ENCODE measurements at places on chromosomes 1 and 21. TPM values are rescaled to one million over a fixed set of nuclear protein-coding genes. Genes with fewer than 3 reads are reported as not detected.

DNA sequence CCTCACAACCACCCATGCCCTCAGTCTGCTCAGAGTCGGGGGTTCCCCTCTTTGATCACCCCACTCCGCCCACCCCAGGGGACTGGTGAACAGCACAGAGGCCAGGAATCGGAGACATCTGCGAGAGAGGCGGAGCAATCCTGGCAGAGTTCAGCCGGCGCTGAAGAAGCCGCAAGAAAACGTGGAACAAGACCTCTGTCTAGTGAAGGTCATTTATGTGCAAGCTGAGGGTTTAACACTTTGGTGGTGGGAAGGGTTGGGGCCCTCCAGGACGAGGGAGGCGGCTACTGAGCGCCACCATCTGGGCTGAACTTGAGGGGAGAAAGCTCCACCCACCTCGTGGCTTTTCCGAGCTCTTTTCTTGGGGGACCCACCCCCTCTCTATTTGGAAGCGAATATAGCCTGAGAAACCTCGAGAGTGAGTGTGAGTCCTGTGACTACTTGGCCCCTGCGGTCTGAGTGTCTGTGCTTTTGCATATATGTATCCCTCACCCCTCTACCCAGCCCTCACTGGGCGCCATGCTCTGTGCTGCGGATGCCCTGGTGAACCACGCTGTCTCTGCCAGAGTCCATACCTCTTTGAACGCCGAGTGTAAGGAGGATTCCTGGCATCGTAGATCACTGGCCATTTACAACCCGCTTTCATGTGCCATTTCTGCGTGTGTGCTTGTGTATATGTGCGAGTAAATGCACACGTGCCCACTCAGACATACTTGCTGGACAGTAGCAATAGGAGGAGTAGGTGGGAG lies 1.2 kb upstream of the EPHA10 start:
- DNase-seq, result no peak

DNA sequence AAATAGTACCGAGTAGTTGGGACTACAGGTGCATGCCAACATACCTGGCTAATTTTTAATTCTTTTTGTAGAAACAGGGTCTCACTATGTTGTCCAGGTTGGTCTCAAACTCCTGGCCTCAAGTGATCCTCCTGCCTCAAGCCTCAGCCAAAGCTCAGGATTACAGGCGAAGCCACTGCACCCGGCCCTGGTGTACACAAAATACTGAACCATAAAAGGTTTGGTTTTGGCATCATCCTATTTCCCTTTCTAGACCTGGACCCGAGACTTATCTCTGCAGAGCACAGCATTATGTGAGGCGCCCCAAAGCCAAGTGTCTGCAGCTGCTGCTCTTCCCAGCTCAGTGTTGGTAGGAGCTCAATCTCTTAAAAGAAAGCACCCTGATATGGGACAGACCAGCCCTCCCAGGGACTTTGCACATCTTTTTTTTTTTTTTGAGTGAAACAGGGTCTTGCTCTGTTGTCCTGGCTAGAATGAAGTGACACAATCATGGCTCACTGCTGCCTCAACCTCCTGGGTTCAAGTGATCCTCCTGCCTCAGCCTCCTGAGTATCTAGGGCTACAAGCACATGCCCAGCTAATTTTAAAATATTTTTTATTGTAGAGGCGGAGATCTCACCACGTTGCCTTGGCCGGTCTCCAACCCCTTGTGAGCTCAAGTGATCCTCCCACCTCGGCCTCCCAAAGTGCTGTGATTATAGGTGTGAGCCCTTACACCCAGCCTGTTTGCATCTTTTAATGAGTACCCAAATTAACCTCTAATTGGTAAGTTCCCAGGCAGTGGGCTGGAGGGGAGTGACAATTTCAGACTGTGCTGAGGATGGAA lies 20.4 kb downstream of the TEX35 start:
- DNase-seq, result no peak

GRCh38 chr1:22314706-22315105 lies 136.9 kb upstream of the ZBTB40 start:
- DNase-seq, result no peak

DNA sequence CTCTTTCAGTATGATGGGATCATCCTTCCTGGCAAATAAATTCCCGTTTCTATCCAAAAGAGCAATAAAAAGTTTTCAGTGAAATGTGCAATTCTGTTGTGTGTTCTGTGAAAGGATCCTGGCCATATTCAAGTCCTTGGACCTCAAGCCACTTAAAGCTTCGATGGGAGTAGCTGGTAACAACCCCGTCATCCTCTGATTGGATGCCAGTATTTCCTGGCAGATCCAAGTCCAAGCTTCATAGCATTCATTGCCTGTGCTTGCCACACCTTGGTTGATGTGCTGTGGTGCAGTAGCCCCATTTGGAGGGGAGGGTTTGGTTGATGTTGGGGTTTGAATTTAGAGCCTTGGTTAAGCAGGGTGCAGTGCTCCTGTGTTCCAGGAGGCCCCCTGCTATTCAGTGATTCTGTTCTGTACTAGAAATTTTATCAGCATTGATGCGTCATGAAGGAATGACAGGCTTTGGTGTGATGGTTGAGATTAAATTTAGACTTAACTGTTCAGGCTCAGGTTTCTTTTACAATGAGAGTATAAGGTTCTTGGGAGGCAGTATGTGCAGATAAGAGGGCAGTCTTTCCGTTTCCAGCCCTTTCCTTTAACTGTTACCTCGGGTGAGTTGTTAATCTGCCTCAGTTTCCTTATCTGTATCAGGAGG lies 4.9 kb downstream of the RPL11 start:
- DNase-seq, result no peak

GRCh38 chr1:248840946-248841345 lies 2.9 kb downstream of the ZNF672 start:
- no peak for DNase-seq

GRCh38 chr21:36626791-36627190 lies 72.1 kb upstream of the SIM2 start:
- no peak for DNase-seq

DNA sequence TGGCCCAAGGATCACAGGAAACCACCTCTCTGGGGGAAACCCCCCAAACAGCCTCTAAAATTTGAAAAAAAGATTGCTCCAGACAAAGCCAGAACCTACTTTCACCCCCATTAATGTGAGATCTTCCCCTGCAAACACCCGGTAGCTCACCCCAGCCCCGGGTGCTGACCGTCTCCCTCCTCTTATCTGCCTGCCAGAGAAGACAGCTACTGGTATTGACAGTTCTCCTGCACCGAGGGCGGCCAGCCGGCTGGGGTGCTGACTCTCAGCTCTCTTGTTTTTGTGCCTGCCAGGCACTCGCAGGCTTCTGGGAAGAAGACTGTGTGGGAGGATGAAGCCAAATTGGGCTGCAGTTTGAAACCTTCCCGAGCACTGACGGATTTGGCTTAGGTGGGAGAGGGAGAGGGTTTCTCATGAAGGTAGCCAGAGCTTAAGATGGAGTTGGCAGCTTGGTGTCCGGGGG lies 48.2 kb downstream of the RASSF5 start:
- DNase-seq, result no peak

RNF186 gene
- total RNA-seq, result not detected

DNA sequence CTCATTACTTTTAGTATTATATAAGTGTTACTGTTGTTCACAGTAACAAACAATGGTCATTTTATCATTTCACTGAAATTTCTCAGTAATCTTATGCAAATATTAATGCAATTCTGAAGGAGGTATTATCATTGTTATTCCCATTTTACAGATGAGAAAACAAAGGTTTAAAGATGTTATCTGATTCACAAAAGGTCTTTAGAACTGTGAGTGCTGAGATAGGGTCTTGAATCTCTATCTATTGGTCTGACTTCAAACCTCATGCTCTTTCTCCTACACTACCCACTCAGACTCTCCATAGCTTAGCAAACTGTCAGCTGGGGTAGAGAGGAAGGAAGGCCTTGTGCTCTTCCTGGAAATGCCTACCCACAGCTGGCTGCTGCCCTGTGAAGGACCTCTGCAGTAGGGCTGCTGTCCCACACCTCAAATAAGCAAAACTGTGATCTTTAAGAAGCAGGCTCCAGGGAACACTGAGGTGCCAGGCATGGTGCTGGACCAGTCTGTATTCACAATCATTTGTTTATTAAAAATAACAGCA lies 6.2 kb upstream of the OSCP1 start:
- DNase-seq, result no peak

DNA sequence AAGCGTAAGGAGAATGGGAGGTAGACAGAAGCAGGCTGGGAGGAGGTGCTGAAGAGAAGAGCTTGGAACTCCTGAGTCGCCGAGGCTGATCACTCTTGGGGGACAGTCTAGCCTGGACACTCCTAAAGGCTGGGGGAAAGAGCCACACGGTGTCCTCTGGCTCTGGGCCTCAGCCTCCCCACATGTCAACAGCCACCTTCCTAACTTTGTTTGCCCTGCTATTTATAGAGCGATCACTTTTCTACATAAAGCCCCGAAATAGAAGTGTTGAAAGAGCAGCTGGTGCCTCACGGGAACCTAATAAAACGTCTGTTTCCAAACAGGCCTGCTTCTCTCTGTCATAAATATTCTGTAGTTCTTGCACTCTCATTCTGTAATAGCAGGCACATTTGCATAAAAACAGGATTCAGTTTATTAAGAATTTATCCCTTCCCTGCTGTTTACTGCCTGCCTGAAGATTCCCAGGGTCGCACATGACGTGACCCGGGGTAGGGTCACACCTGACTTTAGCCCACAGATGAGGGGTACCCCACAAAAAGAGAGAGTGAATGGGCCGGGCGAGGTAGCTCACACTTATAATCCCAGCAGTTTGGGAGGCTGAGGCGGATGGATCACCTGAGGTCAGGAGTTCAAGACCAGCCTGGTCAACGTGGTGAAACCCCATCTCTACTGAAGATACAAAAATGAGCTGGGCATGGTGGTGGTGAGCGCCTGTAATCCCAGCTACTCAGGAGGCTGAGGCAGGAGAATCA lies 212.5 kb downstream of the TOMM20 start:
- no peak for DNase-seq

DNA sequence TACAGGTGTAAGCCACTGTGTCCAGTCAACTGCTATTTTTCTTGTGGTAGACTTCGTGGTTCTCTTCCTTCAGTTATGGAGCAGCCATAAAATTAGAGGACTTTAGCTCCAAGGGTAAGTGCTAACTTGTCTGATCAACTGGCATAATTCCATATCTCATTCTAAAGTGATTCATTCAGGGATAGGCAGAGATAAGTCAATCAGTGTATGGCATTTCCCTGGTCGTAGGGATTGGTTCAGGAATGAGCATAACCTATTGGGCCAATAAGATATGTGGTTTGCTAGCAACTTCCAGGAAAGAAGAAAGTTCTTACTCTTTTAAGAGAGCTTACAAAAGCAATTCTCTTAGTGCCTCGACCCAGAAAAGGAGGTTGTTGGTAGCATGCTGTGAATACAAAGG lies 4.7 kb upstream of the ZSWIM5 start:
- DNase-seq, result no peak

TEX38 gene
- not detected for total RNA-seq

DNA sequence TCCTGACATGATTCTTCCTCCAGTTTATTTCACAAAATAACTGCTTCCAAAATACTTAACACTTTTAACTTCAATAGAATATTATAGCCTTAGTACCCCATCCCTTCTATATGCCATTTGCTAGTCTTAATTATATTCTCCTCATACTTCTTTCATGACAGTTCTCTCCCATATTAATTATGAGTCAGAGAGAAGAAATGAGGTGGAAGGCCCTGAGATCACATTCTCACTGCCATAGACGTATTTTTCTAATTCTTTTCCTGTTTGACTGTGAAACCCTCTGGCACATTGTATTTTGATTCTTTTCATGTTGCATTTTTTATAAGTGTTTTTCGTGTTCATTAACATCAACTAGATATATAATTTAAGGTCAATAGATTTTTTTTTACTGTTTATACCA lies 88.4 kb downstream of the GTF2B start:
- DNase-seq, result no peak

DNA sequence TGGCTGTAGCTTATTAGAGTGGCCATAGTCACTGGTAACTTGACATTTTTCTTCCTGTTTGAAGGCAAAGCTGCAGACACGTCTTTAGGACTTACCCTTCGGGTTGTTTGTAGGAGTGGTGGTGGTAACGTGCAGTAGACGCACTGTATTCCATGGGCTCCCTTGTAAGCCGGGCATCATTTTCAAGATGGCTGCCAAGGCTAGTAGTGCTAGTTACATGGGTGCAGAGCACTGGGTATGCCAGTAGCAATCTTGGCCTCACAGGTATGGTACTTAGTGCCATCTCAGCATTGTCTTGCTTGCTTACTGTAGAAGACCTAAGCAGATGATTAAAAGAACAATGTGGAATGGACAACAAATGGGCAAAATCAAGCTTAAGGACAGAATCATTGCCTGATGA lies 1.9 kb downstream of the YBX1 start:
- DNase-seq, result peak; percentile 16
